ENCODE measurements at places on chromosomes 6 and 20. TPM values are rescaled to one million over a fixed set of nuclear protein-coding genes. Genes with fewer than 3 reads are reported as not detected.
A peak's percentile ranks its signal among the peaks of the same experiment; 100 is the strongest.

Gene FRK
- 0.05 TPM for total RNA-seq

DNA sequence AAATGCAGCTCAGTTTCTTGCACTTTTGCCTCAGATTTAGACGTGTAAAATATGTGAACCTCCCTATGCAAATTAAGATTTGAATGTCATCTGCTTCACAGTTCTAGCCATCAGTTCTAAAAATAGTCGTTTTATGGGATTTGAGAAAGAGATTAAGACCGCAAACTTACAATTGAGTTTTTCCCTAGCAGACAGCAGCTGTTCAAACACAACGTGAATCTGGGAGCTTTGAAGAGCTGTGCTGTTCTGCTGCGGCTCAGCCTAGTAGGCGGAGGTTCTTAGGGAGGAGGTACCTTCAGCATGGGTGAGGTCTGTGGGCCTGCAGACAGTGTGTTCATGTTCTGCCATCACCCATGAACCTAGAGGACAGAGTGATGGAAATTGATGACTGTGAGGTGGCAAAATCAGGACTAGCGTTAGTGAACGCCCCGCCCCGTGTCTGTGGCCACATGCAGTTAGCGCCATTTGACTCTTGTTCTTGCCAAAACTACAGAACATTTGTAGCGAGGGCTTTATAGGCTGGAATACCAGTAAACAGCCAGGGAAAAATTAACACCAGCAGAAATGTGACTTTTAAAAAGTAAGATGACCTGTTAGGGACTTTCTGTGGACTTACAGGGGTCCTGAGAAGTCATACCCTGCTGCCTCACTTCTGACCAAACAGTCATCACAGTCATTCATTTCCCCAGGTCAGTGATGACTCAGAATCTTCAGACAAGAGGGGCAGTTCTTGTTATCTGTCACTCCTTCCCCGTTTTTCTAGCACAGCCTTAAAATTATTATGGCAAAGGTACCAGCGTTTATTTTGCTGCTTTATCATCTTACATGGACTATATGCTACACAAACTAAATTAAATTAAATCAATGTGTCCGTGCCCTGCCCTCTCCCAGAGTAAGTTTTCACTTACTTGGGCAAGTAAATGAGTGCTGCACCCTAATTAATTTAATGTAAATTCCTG is 84.3 kb upstream of the TMEM181 start:
- peak; percentile 82 for DNase-seq

Gene APOBEC2
- not detected for total RNA-seq

DNA sequence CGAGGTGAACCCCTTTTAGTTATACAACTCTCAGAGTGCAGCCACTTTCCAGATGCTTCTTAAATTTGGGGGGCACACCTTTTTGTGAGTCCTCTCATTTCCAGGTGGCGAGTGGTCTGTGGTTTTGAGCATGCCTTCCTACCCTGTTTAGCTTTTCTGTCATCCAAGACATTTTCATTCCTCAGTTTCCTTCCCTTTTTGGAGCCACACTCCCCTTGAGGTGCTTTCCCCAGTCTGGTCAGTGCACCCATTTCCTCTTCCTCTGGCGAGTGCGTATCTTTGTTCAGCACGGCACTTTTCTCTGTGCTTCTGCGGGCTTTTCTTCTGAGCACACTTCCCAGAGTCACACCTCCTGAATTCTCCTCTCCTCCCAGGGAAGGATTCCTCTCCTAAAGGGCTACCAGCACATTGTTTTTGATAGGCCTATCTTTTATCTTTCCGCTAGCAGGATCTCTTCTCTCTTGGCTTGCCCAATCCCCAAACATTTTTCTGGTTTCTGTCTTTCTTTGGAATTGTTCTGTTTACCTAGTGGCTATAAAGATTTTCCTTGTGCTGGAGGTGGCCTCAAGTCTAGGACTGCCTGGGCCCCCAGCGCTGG is 1.4 kb downstream of the PHF20 start:
- no peak for DNase-seq

- peak; percentile 77 for DNase-seq
Measured at GRCh38 chr20:47272893-47273590, 83.5 kb downstream of the ZMYND8 start.

GRCh38 chr6:39855356-39855995 is 63.3 kb downstream of the DAAM2 start:
- no peak for DNase-seq

DNA sequence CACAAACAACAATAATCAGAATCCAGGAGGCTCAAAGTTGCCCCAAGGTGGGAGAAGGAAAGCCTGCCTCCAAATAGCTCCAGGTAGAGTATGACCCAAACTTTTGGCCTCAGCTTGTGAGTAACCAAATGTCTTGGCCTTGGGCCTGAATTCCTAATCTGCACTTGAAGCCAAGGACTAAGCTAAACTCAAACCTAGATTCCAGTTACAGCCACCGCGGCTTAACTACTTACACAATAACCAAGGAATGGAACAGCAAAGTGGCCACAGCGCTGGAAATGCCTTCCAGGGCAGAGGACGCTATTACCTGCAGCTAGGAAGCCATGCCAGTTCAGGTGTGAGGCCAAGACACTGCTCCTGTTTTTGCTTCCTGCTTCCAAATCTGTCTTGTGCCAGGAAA is 4.6 kb downstream of the NINL start:
- DNase-seq, result no peak

DNA sequence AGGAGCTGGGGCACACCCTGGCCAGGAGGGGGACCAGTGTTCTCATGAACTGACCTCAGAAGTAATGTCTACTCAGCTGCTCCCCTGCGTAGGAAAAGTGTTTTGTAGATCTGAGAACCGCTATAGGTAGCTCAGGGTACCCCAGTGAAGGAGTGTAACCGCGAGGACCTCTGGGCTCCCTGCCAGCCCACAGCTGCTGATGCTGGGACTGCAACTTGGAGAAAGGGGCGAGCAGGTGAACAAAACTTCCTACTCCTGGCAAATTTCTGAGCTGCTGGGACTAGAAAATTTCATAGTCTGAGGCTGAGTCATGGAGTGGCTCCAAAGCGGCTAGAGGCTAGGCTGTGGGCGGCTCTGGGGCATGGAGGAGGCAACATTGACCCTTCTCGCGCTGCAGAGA is 51.9 kb downstream of the PYGB start:
- DNase-seq, result peak; percentile 63

Gene SLC22A23
- 8.2 TPM for total RNA-seq

GRCh38 chr6:17182961-17183360 is 81.1 kb downstream of the STMND1 start:
- DNase-seq, result no peak

Gene OPRL1
- total RNA-seq, result 0.81 TPM

Gene SIM1
- total RNA-seq, result not detected

Gene RAMACL
- total RNA-seq, result 0.19 TPM

DNA sequence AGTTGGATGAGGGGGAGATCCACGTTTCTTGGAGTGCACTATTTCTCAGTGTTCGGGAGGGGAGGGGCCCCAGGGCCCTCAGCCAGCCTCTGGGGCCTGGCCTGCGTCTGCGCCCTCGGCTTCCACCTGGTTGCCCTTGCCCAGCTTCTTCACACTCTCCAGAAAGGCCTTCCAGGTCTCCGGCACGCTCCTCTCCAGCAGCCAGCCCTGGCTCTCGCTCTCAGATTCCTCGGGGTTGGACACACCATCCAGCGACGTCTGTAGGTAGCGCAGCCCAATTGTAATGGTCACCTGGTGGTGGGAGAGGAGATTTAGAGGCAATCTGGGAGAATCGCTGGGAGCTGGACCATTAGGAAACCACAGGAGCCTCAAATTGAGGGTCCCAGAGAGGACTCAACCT is 24.2 kb downstream of the PRPH2 start:
- DNase-seq, result no peak

Gene TOX2
- 1.2 TPM for total RNA-seq

- DNase-seq, result no peak
Measured at GRCh38 chr6:52653151-52653550, 17.8 kb upstream of the TMEM14A start.

Measured in A172 (cell line).